ENCODE measurements at places on chromosomes 12 and 14.

DNA sequence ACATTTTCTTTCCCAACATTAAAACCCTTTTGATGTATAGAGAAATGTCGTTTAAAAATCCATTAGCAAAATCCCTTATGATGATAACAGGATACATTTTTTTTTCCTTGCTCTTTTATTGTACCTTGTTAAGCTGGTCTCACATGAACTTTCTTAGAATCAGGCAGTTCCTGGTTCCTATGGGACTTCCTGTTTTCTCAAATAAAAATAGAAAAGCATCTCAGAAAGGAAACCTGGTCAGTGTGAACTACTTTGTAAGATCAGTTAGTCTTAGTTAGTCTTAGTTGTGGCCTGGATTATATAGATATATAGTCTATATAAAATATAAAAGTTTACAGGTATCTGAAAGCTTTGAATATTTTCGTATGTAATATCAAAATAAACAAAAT is 40.3 kb downstream of the LEMD3 start:
- DNase-seq: peak; percentile 33

DNA sequence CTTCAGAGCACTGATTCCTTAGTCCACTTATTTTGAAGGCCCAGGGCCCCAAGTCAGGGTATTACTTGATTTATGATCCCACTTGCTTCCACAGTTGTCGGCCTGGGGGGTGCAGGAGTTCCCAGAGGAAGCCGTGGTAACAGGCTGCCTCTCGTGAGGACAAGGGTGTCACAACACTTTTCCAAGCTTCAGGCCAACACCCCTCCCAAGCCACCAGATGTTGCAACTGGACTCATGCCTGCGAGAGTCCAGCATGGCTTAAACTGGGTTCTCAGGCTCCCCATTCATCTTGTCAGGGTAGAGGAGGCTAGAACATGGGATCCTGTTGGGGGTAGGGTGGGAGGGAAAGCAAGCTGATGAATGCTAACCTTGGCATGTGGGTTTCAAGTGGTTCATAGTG is 56.1 kb downstream of the BMP4 start:
- no peak for DNase-seq

- DNase-seq: no peak
Observed at GRCh38 chr12:85688837-85689236, 147.4 kb downstream of the RASSF9 start.

GRCh38 chr14:65731933-65732506 is 319.5 kb downstream of the FUT8 start:
- no peak for DNase-seq

DNA sequence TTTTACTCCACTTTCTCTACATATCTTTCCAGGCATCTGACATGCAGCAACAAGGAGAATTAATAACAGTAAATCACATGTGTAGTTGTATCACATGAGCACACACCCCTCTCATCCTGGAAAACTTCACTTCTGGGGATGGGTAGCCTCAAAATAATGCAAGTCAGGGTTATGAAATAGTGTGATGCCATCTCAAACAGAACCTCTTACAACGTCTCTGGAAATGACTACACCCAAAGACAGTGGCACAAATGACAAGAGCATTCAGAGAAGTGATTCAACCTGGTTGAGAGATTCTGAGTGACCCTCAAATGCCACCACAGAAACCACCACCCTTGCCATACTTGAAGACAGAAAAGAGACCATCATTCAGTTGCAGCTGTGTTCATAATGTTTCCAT is 2.8 kb downstream of the DIO2 start:
- DNase-seq: no peak

DNA sequence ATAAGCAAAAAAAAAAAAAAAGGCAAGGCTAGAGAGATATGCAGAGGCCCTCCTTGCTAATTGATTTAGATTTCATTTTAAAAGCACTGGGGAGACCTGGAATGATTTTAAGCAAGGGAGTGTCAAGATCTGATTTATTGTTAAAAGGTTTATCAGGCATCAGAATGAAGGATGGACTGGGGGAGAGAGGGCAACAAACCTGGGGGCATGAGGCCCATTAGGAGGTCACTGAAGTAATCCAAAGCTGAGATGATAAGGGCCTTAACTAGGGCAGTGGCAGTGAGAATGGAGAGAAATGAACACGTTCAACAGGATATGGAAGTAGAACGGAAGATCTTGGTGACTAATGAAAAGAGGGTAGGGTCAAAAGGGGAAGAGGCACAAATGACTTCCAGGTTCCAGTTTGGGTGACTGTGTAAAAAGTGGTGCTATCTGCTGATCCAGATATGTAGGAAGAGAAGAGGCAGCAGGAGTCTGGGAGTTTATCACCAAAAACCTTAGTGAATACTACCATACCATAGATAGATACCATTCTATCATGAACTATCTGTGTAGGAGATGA is 24.0 kb downstream of the KITLG start:
- DNase-seq: no peak

DNA sequence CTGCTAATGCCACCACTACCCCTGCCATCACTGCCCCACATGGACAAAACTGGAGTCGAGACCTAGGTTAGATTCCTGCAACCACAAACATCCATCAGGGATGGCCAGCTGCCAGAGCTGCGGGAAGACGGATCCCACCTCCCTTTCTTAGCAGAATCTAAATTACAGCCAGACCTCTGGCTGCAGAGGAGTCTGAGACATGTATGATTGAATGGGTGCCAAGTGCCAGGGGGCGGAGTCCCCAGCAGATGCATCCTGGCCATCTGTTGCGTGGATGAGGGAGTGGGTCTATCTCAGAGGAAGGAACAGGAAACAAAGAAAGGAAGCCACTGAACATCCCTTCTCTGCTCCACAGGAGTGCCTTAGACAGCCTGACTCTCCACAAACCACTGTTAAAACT is 7.1 kb upstream of the OAS2 start:
- DNase-seq: peak; percentile 63

DNA sequence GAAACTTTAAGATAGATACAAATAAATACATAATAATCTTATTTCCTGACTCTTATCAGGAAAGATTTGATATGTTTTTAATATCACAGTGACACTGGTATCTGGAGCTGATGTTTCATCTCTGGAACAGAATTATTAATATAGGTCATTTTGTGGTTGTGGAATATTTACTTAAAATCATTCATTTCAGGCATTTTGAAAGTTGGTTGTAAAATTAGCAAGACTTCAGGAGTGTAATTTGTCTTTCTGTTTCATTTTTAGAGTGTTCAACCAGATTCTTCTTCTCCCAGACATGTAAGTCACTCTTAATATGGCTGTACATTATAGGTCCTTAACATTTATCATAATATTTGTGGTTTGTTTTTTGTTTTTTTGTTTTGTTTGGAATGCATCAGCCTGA is 115.7 kb downstream of the PCNX1 start:
- DNase-seq: no peak

DNA sequence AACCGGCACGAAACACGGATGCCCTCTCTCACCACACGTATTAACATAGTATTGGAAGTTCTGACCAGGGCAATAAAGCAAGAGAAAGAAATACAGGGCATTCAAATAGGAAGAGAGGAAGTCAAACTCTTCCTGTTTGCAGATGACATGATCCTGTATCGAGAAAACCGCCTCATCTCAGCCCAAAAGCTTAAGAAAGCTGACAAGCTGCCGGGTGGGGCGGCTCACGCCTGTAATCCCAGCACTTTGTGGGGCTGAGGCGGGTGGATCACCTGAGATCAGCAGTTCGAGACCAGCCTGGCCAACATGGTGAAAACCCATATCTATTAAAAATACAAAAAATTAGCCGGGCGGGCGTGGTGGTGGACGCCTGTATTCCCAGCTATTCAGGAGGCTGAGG is 17.7 kb downstream of the OR6S1 start:
- DNase-seq: no peak

GRCh38 chr14:32683679-32684078 is 255.0 kb upstream of the NPAS3 start:
- no peak for DNase-seq

GRCh38 chr14:38238332-38238731 is 17.6 kb downstream of the CLEC14A start:
- DNase-seq: peak; percentile 5
